ENCODE measurements at places on chromosomes 5 and 9.
A peak's percentile ranks its signal among the peaks of the same experiment; 100 is the strongest.

- no peak for DNase-seq
These were observed 1.4 kb downstream of the PDE4D start for GRCh38 chr5:59891962-59892643.

GRCh38 chr5:83149671-83150070 is 72.3 kb downstream of the XRCC4 start:
- DNase-seq: no peak

DNA sequence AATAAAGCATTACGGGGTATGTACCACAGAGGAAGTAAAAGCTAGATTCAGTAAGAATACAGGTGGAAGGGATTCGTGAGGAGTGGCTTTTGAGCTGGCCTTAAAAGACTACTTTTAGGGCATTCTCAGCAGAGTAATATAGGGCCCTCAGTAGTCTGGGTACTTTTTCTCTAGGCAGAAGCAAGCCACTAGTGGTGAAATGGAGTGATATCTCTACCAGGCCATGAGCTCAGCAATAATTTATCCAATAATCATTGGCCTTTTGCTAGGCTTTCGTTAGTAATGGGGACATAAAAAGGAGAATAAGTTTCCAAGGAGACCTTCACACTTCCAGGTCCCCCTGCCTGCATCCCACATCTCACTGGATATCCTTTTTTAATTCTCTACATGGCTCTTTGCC is 1.7 kb downstream of the POLR3G start:
- DNase-seq: no peak

GRCh38 chr9:102428305-102428704 is 566.8 kb upstream of the CYLC2 start:
- DNase-seq: no peak

DNA sequence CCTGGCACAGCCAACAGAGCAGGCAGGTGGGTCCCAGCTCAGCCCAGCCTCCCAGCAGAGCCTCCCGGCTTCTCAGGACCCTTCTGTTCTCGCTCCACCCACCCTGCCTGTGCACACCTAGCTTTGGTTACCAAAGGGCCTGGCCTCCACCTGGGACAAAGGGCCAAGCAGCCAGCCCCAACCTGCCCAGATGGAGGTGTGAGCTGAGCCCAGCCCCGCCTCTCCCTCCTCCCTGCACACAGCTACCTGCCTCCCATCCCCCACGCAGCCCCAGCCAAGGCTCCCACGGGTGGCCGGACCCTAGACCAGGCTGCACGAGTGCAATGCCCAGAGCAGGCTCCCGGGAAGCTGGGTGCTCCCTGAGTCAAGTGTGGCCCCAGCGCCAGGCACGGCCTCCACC is 5.6 kb downstream of the TPRN start:
- DNase-seq: no peak

DNA sequence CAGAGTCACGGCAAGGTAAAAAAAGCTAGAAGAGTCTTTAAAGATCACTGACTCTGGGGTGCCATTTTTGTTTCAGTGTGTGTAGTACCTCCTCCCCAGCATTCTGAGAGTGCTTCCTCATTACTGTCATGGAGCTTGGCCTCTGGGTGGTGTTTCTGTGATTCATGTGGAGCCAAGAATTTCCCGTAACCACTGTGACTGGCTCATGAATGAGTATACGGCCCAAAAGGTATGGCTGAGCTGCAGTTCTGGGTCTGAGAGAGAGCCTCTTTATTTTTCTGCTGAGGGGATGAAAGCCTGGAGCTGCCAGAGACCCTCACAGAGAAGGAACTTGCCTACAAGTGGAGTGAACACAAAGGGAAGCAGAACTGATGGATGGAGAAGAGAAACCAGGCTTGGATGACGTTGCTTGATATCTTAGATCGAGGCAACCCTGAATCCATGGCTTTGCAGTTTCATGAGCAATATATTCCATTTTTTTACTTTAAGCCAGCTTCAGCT is 85.6 kb downstream of the PTTG1 start:
- no peak for DNase-seq

DNA sequence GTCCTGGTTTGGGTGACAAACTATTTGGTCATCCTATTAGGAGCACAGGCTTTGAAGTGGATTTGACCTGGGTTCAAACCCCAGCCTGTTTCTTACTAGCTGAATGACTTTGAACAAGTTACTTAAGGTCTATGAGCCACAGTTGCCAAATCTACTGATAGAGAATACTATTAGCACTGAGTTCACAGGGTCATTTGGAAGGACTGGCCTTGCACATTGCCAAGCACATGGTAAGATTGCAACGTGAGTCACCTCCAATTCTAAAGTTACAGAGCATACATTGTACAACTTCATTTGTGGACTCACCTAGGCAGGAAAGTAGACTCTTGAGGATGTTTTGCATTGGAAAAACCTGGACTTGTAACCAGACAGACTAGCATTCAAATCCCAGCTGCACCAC is 38.9 kb downstream of the MFAP3 start:
- no peak for DNase-seq

- no peak for DNase-seq
These were observed 100.6 kb downstream of the ANGPTL2 start for GRCh38 chr9:127021664-127022363.

DNA sequence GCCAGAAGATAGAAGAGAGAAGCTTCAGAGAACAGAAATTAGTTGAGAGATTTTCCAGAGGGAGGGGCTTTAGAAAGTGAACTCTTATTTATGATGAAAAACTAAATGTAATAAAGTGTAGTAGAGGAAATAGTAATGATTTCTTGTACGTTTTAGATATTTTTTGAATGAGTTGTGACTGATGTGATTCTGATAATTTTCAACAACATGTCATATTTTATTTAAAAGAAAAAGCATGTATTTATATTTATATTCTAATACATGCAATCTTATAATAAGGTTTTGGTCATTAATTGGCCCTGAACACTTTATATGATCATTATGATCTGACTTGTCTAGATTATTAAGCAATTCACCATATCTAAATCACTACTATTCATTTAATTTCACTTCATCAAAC is 735.2 kb upstream of the CDH9 start:
- DNase-seq: no peak

GRCh38 chr9:100581661-100582060 is 3.8 kb downstream of the CAVIN4 start:
- no peak for DNase-seq

DNA sequence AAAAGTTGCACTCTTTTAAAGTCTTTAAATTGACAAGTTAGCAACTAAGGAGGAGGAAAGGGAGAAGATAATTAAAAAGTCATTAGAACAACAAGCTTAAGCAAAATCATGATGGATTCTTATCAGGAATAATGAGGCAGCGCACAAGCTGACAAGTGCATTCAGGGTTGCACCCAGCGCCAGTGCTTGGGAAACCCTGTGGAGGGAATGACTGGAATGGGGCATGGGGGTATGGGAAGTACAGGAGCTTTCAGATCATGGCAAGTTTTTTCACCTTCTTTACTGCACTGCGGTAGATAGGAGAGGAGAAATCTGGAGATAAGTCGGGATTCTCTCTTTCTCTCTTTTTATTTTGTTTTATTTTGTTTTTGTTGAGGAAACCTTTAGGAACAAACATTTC is 117.9 kb upstream of the CKMT2 start:
- no peak for DNase-seq

DNA sequence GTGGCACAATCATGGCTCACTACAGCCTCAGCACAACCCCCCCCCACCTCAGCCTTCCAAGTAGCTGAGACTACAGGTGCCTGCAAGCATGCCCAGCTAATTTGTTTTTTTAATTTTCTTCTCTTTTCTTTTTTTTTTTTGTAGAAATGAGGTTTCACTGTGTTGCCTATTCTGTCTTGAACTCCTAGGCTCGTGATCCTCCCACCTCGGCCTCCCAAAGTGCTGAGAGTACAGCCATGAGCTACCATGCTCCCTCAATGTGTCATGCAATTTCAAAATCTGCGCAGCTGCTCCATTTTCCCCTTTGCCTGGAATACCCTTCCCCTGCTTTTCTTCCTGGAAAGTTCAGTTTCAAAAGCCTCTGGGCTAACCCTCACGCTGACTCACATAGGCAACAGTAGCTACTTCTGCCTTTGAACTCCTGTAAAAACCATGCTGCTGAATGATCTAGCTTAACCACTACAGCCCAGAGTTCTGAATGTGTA is 71.0 kb upstream of the IL7R start:
- DNase-seq: no peak

GRCh38 chr5:14351086-14351661 is 208.0 kb downstream of the TRIO start:
- DNase-seq: peak; percentile 51

- no peak for DNase-seq
These were observed 246.9 kb downstream of the MAST4 start for GRCh38 chr5:66843065-66843464.

DNA sequence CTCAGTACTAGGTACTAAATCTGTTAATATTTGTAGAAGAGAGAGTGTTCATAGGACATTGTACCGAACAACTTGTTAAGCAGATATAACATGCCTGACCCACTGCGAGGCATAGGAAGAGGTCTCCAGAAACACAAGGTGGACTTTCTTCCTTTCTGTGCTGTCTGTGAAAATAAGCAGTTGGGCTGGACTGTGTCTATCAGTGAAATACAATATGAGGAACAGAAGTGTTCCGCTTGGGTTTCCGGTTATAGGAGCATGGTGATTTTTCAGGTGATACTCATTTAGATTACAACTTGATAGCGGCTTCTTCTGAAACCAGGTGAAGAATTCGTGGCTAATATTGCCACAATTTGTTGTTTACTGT is 60.9 kb upstream of the TLR4 start:
- DNase-seq: no peak

DNA sequence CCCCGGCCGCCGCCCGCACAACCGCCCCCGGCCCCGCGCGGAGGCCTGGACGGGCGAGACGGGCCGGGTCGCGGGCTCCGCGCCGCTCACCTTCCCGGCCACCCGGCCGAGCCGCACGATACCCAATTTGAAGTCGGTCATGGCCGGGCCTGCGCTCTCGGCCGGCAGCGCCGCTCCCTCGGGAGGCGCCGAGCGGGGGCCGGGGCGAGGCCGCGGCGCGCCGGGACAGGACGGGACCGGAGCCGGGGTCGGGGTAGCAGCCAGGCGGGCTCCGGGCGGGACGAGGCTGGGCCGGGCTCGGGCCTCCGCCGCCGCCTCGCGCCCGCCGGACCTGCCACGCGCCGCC is 216 bp downstream of the ZMYND19 start:
- no peak for DNase-seq

GRCh38 chr9:77945798-77946197 is 85.8 kb downstream of the GNAQ start:
- peak; percentile 29 for DNase-seq

DNA sequence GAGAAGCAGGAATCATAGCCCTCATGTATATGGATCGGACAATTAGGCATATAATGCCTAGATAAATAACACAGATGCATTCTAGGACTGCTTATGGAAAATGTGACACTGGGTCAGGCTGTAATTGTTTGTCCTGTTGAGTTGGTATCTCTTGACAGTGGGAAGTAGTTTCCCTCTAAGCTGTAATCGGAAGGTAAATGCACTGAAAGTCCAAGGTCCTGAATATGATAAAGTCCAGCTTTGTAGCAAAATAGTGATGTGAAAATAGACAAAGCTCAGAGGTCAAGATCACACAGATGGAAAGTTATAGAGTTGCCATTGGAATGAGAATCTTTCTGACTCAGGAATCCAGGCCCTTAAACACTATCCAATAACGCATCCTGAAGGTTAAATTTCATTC is 214.2 kb downstream of the GABRB2 start:
- DNase-seq: no peak

GRCh38 chr5:138706655-138707480 is 46.4 kb upstream of the CTNNA1 start:
- no peak for DNase-seq

DNA sequence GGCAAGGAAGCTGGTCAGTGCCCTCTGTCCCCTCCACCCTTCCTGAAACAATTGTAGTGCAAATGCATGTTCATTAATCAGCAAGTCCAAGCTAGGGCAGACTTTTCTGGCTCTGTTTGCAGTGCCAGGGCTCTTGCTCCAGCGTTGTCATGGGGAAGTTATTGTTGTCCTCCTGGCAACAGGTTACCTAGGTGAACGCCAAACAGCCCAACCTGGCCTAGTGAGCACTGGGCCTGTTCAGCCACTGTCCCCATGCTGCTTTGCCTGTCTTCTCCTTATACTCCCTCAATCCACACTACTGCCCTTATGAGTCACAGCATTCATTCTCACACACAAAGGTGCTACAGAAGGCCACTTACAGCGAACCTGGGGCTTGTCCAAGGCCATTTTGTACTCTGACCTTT is 34.5 kb upstream of the GLIS3 start:
- no peak for DNase-seq

GRCh38 chr9:110244616-110245015 is 11.7 kb downstream of the TXN start:
- no peak for DNase-seq

- no peak for DNase-seq
These were observed 1.2 kb downstream of the CORO2A start for GRCh38 chr9:98191181-98191608.

GRCh38 chr5:154222414-154222813 is 31.9 kb downstream of the GALNT10 start:
- DNase-seq: no peak

GRCh38 chr9:75878488-75878860 is 12.0 kb upstream of the PCSK5 start:
- no peak for DNase-seq

DNA sequence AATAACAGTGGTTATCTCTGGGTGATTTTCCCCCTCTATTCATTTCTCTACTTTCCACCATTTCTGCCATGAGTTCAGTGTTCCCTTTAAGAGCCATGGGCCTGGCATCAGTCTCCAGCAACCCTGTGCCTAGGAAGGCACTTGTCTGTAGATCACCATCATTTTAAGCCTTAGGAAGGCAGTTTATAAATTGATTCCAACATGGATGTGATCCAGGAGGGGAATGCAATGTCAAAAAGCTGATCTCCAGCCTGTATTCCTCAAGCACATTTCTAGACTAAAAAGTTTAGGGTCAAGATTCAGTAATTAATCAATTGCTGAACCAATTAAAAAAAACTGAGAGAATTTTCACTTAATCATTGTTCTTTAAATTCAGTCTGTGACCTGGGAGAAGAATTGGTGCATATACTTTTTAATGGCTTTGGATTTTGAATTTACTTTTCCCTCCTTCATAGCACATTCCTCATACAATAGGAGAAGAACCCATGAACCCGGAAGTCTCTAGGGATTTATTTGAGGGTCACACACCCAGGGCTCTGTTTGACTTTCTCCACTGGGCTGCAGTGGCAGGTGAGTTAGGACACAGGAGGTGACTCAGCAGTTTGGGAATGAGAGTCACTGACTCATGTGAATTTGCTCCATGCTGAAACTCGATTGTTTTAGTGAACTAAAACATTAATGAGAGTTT is 6.1 kb upstream of the ERMP1 start:
- peak; percentile 15 for DNase-seq

- no peak for DNase-seq
These were observed 483.9 kb upstream of the BRINP1 start for GRCh38 chr9:119853126-119853525.

GRCh38 chr9:18791074-18791473 is 241.9 kb downstream of the SAXO1 start:
- DNase-seq: no peak

GRCh38 chr5:169416583-169417196 is 115.8 kb upstream of the SLIT3 start:
- no peak for DNase-seq
